ENCODE measurements at places on chromosomes 3 and 15.

- DNase-seq, result peak; percentile 93
Observed at GRCh38 chr3:50450209-50450921, 53.1 kb downstream of the CACNA2D2 start.

DNA sequence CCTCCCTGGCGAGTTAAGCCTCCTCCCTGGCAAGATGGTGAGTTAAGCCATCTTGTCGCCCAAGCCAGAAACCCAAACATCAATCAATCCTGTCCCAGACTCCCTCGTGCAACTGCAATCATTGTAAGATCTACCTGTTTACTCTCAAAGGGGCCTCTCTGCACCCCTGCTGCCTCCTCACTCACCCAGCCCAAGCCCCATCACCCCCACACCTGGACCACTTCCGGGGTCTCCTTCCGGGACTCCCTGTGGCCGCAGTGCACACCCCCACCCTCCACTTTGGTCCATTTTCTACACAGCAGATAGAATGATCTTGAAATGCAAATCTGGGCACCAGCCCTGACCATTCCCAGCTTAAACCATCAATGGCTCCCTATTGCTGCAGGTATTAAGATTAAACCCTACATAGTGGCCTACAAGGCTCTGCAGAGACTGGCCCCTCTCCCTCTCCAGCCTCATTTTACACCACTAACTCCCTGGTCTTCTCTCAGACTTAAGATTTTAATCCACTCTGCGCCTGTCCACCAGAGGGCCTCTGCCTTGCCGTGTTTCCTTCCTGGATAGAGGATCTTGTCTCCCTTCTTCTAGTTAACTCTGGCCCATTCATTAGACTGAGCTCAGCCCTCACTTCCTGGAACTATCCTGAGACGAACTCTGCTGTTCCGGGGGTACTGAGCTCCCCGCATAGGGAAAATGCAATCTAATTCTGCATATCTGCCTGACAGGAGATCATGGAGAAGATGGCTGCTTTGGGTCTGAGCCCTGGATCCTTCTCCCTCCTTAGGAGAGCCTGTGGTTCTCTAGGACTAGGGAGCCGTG, 41.9 kb upstream of the SLC6A1 start:
- DNase-seq, result no peak

GRCh38 chr3:23481616-23482278, 278.6 kb downstream of the UBE2E2 start:
- DNase-seq, result no peak

DNA sequence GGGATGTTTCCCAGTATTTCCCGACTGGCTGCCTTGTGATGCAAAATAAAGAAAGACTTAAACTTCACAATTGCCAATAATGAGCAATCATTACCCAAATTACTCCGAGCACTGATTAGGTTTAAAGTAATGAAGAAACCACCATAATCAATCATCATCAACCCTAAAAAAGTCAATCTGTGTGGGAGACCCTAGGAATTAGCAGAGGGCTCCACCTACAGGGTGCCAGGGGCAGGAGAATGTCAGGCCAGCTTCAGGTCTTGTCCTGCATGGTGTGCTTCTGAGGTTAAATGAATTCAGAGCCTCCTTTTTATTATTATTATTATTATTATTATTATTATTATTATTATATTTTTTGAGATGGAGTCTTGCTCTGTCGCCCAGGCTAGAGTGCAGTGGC, 478.0 kb upstream of the ARRDC4 start:
- no peak for DNase-seq

DNA sequence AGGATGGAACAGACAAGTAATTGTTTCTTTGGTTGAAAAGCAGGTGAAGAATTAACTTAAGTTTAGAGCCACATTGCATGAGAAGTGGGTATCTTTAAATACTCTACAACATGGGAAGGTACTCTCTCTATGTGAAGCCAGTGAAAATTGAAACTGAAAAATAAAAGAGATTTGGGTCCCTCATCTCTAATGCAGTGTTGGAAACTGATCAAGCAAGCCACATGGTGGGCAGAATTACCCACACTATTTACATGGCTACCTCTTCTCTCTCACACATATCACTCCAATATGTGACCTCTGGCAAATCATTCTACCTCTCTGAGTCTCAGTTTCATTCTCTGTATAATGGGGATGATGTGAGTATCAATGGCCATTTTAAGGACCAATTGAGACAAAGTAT, 339.0 kb downstream of the IL5RA start:
- no peak for DNase-seq

DNA sequence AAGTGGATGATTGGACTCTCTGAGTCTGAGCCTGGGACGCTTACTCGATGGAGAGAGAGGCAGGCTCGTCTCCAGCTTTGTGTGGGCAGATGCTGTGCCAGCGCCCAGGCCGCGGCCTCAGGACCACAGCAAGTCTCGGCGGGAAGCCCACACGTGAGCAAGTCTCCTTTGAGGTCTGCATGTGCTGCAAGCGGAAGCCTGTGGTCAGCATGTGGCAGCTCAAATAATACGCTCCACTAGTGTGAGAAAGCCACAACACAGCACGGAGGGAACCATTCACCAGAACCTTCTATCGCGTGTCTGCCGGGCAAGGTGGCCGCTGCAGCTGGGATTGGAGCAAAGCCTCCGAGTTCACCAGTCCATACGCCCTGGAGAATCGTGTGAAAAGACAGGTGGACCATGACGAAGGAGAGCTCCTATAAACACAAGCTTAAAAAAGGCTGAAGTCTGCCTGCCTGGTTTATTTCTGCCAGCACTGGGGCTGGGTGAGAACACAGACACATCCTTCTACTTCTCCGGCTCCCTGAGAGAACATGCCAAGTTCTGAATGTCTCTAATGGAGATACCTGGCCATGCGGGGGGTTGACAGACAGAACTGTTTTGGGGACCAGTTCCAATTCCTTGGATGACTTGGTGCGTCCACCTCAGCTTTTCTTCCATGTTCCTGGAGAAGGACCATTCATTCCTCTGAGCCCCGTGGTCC, 82.0 kb upstream of the LRIG1 start:
- no peak for DNase-seq

- DNase-seq, result no peak
Observed at GRCh38 chr3:55198554-55198953, 270.7 kb upstream of the LRTM1 start.

GRCh38 chr3:44058022-44058867, 183.4 kb upstream of the TOPAZ1 start:
- DNase-seq, result peak; percentile 22

GRCh38 chr3:49454898-49455681, 15.0 kb upstream of the DAG1 start:
- no peak for DNase-seq

DNA sequence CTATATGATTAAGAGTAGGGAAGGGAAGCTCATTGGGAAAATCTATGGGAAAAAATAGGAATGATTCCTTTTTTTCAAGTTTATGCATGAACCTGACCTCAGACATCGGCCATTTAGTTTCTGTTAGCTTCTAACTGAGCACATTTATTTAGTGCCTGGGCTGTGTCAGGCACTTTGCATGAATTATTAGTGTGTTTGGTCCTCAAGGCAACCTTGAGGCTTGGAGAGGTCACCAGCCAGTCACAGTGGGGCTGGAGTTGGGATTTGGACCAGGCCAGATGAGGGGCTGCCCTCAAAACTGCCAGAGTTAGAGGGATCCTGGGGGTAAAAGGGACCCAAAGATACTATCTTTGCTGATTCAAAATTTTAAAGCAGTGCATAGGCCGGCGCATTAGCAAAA, 8.1 kb downstream of the SIAH2 start:
- DNase-seq, result no peak

GRCh38 chr15:93360976-93361375, 272.0 kb upstream of the RGMA start:
- no peak for DNase-seq

- DNase-seq, result no peak
Observed at GRCh38 chr3:149215515-149215914, 6.1 kb downstream of the CP start.

DNA sequence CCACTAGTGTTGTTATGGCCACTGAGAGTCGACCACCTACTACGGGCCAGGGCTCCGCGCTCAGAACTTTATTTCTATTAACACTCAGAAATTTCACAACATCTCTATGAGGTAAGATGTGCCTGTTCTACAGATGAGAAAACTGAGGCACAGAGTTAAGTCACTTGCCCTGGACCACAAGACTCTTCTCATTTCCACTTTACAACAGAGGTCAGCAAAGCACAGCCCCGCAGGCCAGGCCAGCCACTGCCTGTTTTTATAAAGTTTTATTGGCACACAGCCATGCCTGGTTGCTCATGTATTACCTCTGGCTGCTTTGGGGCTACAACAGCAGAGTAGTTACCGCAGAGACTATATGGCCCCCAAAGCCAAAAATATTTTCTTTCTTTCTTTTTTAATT, 503.6 kb downstream of the SHQ1 start:
- DNase-seq, result no peak

DNA sequence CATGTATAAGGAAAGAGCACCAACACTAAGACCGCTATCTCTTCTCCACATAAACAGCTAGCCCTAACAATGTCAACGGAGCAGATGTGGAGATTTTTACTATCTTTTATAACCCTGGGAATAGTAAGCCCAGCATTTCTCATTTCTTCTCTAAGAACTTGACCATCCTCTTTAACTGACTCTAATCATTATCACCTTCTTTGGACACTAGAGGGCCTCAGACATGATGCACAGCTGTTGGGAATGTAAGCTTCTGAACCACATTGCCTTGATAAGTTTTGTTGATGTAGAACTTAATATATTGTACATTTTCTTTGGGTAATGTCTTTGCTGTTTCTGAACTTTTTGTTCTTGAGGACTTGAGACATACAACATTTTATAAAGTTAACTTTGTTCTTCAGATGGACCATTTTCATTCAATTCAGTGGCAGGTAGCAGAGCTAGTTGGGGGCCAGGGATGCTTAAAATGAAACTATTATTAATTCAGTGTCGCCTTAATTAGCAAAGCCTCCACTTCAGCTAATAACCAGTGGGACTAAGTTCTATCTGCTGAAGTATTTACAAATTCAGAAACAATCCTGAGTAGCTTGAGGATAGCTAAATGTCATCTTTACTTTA, 9.6 kb upstream of the TAGLN3 start:
- no peak for DNase-seq

- no peak for DNase-seq
Observed at GRCh38 chr3:65928110-65928509, 110.6 kb downstream of the MAGI1 start.

GRCh38 chr15:62622775-62623174, 419.8 kb upstream of the TPM1 start:
- no peak for DNase-seq

DNA sequence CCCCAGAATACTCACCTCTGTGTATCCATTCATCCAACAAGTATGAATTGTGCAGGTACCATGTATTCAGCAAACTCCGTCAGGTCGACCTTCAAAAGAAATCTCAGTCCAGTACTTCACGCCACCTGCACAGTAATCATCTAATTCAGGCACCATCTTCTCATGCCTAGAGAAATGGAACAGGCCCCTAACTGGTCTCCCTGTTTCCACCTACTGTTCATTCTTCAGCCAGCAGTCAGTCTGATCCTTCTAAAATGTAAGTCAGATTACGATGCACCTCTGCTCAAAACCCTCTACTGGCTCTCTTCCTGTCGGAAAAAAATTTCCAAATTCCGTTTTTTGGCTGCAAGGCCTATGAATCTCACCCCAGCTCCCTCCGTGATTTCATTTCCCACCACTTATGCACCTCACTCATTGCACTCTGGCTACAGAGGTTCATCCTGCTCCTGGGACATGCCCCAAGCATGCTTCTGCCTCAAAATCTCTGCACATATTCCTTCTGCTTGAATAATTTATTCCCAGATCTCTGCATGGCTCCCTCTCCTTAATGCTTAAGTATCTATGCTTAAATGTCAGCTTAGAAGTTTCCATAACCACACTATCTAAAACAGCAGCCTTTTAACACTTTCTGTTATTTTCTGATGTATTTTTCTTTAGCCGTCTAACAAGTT, 47.5 kb upstream of the PPP2R3A start:
- no peak for DNase-seq

DNA sequence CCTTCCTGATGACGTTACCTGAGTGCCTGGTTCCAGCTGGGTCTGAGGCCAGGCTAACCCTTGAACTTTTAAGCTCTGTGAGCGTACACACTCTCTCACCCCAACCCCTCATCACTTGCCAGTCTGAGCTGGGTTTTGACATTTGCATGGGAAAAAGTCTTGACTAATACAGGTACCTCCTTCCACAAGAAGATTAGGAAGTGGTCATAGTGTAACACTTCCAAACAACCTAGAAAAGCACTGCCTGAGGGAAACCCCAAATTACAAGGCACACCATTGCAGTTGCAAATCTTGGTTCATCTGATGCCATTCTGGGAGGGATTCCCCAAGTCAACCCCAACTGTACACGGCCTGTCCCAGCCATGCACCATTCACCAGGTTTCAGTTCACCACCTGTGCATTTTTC, 499.8 kb downstream of the FOXP1 start:
- no peak for DNase-seq

GRCh38 chr15:29550834-29551465, 271.3 kb downstream of the TJP1 start:
- no peak for DNase-seq

DNA sequence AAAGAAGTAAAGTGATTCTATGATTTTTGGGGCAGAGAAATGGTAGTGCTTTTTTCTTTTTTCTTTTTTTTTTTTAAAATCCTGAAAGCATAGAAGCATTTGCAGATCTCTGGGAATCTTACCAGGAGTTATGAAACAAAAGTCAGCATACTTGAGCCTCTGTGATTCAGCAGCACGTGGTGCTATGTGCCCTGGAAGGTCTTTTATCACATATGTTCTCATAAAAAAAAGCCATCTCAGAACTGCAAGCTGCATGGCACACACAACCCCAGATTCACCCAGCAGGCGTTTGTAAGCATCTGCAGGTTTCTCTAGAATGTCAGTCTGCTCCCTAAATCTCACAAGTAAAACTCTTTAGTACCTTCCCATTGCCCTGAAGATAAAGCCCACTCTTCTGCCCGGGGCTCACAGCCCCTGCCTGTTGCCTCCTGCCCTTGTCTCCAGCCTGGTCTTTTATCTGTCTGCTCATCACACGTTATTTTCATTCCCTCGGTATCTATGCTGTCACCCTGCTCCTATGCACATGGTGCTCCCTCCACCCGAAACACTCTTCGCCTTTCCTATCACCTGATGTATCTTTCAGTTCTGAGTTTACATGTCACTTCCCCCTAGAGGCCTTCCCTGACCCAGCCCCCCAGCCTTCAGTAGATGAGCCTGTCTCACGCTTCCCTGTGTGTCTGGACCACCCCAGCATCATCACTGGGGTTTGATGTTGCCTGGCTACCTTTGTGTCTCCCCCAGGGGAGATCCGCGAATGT, 72.4 kb downstream of the CHDH start:
- DNase-seq, result no peak

GRCh38 chr15:55989383-55989782, 4.0 kb downstream of the NEDD4 start:
- no peak for DNase-seq

DNA sequence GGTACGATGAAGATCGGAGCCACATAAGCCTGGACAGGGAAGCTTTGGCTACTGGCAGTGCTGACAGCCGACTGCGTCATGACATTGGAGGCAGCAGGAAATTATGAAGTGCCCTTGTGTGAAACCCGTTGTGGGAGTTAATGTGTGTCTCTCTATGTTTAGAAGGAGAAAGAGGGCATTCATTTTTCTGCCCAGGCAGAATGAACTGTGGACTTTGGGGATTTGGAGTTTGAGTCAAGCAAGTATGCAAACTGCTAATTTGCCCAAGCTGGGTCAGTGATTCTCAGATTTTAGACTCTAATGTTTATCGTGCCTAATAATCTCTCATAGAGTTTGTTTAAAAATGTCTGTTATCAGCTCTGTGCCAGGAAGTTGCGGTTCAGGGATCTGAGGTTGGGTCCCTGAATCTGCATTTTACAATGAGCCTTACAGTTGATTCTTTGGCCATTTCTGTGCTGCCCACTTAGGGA, 5.6 kb downstream of the CTXND1 start:
- peak; percentile 33 for DNase-seq

All from NCI-H526 (cell line).